ENCODE measurements at places on chromosomes 5 and 9. TPM values are rescaled to one million over a fixed set of nuclear protein-coding genes. Genes with fewer than 3 reads are reported as not detected.

GRCh38 chr5:124706051-124706450 lies 40.4 kb downstream of the ZNF608 start:
- DNase-seq, result no peak
- no peak overlapping the region for H3K27ac ChIP-seq
- no peak overlapping the region for H3K4me3 ChIP-seq
- no peaks in the 10 kb centered on the region for H3K36me3 ChIP-seq
- peaks cover 12% of the 10 kb centered on the region for H3K27me3 ChIP-seq

DNA sequence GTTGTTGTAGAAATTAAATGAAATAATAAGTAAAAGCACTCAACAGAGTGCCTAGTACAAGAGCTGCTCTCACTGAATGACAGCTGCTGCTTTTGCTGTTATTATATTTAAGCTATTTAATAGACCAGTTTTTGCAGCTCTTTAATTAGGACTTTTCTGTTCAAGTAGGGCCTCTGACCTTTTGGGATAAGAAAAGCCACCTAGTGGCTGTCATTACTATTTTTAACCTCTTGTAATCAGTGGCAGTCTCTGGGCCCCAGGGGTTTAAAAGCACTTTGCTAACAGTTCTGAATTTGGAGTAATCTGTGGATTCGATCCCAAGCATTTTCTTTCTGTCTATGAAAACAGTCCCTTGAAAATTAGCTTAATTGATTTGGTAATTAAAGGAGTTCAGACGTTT lies 121.1 kb downstream of the NUDT12 start:
- DNase-seq, result no peak
- H3K27ac ChIP-seq, result no peak overlapping the region
- H3K36me3 ChIP-seq, result peaks cover 53% of the 10 kb centered on the region
- H3K4me3 ChIP-seq, result no peak overlapping the region
- H3K4me1 ChIP-seq, result peaks cover 88% of the 10 kb centered on the region

The GPR107 gene
- total RNA-seq, result 48.2 TPM

DNA sequence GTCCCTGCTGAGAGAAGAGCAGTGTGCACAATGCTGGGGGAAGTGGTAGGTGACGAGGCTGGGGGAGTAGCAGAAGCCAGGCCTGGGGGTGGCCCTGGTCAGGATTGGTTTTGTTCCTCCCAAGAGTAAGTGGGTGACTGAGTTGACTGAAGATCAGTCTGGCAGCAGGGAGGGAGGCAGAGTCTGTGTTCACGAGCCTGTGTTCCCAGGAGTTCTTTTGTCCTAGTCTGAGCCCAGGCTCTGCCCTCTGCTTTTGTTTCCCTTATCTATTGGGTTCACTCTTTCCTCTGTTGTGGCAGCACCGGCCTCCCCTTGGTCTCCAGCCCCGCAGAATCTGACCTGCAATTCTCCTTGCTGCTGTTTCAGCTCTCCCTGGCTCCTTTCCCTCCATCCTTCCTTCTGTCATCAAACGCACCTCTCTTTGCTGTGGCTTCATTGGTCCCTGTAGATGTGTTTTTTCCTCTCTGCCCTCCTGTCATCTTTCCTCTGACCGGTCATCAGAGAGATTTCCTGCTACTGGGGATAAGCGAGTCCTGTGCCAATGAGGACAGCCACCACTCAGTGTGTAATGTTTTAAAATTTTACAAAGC lies 607.4 kb downstream of the KIF4B start:
- H3K4me3 ChIP-seq, result no peak overlapping the region
- no peaks in the 10 kb centered on the region for H3K36me3 ChIP-seq

The SYNPO gene
- 31.1 TPM for total RNA-seq

- peak; percentile 48 for DNase-seq
- no peaks in the 10 kb centered on the region for H3K36me3 ChIP-seq
- peaks cover 13% of the 10 kb centered on the region for H3K4me1 ChIP-seq
Measured at GRCh38 chr5:176789873-176790615, 20.3 kb upstream of the UNC5A start.

The EQTN gene
- not detected for total RNA-seq

- peaks cover 2% of the 10 kb centered on the region for H3K27me3 ChIP-seq
- no peak overlapping the region for H3K27ac ChIP-seq
- DNase-seq, result peak; percentile 36
- no peak overlapping the region for H3K4me3 ChIP-seq
- H3K4me1 ChIP-seq, result no peaks in the 10 kb centered on the region
Measured at GRCh38 chr9:73200694-73201452, 49.2 kb downstream of the ANXA1 start.

The TAL2 gene
- total RNA-seq, result not detected

GRCh38 chr9:20566401-20566800 lies 55.9 kb downstream of the MLLT3 start:
- H3K4me1 ChIP-seq, result peaks cover 76% of the 10 kb centered on the region
- H3K27ac ChIP-seq, result no peak overlapping the region
- H3K4me3 ChIP-seq, result no peak overlapping the region
- H3K36me3 ChIP-seq, result no peaks in the 10 kb centered on the region

DNA sequence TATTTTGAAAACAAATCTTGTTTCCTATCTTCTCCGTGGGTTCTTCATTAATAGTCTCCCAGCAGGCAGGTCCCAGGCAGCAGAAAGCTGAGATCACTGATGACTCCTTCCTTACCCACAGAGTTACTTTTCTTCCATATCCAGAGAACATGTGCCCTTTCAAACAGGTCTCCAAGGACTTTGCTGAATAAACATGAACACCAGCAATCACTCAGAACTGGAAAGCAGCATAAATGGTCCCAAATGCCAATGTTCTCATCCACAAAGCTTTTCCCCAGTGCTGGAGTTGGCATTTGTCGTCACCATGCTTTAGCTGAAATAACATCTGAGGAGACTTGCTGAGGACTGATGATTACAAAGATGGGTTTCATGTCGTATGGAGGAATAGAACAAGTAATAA lies 134.0 kb downstream of the YIPF5 start:
- no peaks in the 10 kb centered on the region for H3K36me3 ChIP-seq
- no peak overlapping the region for H3K4me3 ChIP-seq
- H3K27me3 ChIP-seq, result peaks cover 1% of the 10 kb centered on the region
- no peak for DNase-seq
- no peak overlapping the region for H3K27ac ChIP-seq
- H3K4me1 ChIP-seq, result peaks cover 28% of the 10 kb centered on the region

GRCh38 chr5:134873987-134874830 lies at the start of gene TXNDC15:
TSS of gene TXNDC15 (plus strand) at chr5:134874371. CDS start at chr5:134874428, 57 bp downstream.
- peak within 1 kb of the TSS; percentile 99 for H3K27ac ChIP-seq
- peak; percentile 72 for DNase-seq
- H3K4me3 ChIP-seq, result peak within 1 kb of the TSS; percentile 93
- peaks cover 14% of the 10 kb centered on the region for H3K36me3 ChIP-seq
- H3K27me3 ChIP-seq, result no peaks in the 10 kb centered on the region

- DNase-seq, result no peak
- peaks cover 2% of the 10 kb centered on the region for H3K27me3 ChIP-seq
- H3K4me1 ChIP-seq, result peaks cover 3% of the 10 kb centered on the region
- H3K4me3 ChIP-seq, result no peak overlapping the region
- H3K36me3 ChIP-seq, result no peaks in the 10 kb centered on the region
- H3K27ac ChIP-seq, result no peak overlapping the region
Measured at GRCh38 chr9:2464624-2465023, 157.0 kb upstream of the VLDLR start.

GRCh38 chr9:134750450-134751155 lies 109.0 kb downstream of the COL5A1 start:
- DNase-seq, result no peak
- H3K27ac ChIP-seq, result peak overlapping the region; percentile 33
- H3K36me3 ChIP-seq, result peaks cover 53% of the 10 kb centered on the region
- peaks cover 37% of the 10 kb centered on the region for H3K27me3 ChIP-seq

The PNPLA7 gene
- 0.20 TPM for total RNA-seq

DNA sequence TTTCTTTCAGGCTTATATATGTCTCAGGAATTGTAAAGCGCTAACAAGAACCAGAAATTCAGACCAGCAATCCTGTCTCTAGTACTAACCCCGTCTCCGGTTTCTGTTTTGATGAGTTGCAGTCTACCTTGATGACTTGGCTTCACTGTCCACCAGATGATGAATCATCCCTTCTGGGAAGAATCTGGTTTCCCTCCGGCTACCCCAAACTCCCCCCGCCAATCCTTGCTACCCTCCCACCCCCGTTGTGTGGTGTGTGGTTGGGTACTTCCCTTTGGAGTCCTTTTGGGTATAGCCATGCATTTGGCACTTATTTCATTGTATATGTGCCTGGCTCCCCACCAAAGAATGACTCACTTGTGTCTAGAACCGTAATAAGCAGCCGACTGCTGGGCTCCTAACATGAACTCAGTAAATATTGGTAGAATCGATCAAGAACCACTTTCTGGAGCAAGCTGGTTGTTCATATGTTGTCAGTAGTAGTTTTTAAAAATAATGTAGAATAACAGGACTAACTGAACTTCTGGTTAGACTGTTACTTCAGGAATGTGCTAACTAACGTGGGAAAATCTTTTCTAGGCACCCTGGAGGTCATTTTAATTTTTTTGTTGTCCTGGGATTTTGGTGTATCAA lies 8.3 kb upstream of the TGFBI start:
- peak overlapping the region; percentile 79 for H3K4me3 ChIP-seq
- peaks cover 100% of the 10 kb centered on the region for H3K4me1 ChIP-seq
- peak; percentile 92 for DNase-seq
- H3K27me3 ChIP-seq, result peaks cover 2% of the 10 kb centered on the region
- H3K36me3 ChIP-seq, result peaks cover 4% of the 10 kb centered on the region
